ENCODE measurements at places on chromosomes 7 and 10. TPM values are rescaled to one million over a fixed set of nuclear protein-coding genes. Genes with fewer than 3 reads are reported as not detected.

GRCh38 chr10:86210416-86210815, 156.2 kb downstream of the GRID1 start:
- no peak for DNase-seq

ENTPD1 gene
- total RNA-seq: 0.46 TPM

DNA sequence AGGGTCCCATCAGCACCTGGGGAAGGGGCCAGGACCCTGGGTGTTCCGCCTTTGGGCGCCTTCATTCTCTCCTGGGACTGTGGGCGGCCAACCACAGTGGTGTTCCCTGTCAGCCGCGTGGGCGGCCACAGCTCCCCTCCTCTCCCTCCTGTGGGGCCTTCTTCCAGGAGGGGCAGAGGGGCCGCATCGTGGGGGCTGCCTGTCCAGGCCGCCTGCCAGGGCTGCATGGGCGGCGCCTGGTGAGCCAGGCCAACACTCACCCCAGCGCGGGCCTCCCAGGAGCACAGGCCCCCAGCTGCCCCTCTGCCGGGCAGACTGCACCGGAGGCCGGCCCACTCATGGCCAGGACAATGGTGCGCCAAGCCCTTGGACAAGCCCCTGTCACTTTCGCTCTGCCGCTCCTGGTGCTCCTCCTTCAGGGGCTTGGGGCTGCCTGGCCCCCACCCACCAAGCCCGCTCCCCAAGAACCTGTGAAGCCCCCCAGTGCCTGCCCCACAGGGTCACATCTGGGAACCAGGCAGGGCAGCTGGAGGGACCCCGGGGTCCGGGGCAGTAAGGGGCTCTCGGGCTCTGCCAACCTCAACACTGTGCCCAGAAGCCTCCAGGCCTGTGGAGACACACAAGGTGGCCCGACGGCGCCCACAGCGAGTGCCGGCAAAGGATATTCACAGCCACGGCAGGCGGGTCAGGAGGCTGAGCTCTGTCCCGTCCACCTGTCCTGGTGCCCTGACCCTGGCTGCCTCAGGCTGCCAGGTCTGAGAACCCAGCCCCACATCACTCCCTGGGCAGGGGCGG, 42.8 kb downstream of the AP5Z1 start:
- no peak for DNase-seq

GRCh38 chr7:64308016-64308270, 5.8 kb upstream of the ZNF736 start:
- no peak for DNase-seq

- peak; percentile 15 for DNase-seq
These were observed 19.9 kb upstream of the TRUB1 start for GRCh38 chr10:114917927-114918672.

TFEC gene
- 0.06 TPM for total RNA-seq

DNA sequence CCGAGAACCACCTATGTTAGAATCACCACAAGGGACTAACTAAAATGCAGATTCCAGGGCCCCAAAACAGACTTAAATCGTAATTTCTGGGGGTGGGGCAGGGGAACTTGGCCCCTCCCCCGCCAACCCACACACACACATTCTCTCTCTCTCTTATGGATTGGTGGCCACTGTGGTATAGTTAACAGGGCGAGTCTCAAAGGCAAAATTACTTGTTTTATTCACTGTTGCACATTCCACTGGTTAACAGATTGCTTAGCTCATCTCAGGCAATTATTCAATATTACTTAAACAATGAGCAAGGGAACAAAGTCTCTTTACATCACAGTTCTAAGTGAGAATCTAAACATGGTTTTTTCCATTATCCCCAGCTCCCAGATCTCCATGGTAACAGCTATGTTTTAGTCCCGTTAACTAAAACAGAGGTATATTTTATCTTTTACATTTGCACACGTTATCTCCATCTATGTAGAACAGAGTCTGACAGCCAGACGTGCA, 38.5 kb downstream of the IGF2BP3 start:
- DNase-seq: no peak

DNA sequence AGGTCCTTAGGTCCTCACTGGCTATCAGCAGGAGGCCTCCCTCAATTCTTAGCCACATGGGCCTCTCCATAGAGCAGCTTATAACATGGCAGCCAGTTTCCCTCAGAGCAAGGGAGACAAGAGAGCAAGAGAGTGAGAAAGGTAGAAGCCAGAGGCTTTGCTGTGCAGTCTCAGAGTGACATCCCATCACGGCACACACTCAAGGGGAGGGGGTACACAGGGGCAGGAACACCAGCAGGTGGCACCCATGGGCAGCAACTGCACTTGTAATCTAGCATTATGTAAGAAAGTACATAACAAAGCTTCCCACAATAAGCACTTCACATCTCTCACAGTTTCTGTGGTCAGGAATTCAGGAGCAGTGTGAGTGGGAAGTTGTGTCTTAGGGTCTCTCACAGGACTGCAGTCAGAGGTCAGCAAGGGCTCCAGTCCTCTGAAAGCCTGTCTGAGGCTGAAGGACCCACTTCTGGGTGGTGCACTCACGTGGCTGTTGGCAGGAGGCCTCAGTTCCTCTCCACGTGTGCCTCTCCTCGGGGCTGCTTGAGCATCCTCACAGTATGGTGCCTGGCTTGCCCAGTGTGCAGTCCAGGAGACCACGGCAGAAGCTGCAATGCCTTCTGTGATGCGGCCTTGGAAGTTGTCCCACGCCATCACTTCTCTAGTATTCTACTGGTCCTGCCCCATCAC, 159.4 kb downstream of the OAT start:
- DNase-seq: peak; percentile 32

PDIA4 gene
- 171 TPM for total RNA-seq

DNA sequence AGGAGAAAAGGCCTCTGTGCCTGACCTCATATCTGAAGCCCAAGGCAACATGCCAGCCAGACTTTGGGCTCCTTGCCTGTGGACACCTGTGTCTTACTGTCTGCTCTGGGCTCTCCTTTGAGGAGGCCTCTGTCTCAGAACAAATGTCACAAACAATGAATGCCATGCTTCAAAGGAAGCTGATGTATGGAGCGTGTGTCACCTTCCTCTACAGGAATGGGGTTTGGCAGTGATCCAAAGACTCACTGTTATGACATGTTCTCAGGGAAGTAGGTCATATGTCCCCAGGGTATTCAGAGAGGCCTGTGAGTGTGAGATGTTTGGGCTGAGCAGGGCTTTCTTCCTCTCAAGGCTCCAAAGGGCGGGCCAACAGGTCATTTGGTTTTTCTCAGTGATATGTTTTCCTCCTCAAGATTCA, 38.4 kb downstream of the PTPRE start:
- no peak for DNase-seq

- DNase-seq: no peak
These were observed 27.0 kb upstream of the FZD8 start for GRCh38 chr10:35668865-35669650.

GRCh38 chr10:24457661-24458318, 248.9 kb downstream of the KIAA1217 start:
- DNase-seq: no peak

TDRD1 gene
- total RNA-seq: not detected

GRCh38 chr7:139601176-139601575, 77.7 kb downstream of the CLEC2L start:
- DNase-seq: no peak

DNA sequence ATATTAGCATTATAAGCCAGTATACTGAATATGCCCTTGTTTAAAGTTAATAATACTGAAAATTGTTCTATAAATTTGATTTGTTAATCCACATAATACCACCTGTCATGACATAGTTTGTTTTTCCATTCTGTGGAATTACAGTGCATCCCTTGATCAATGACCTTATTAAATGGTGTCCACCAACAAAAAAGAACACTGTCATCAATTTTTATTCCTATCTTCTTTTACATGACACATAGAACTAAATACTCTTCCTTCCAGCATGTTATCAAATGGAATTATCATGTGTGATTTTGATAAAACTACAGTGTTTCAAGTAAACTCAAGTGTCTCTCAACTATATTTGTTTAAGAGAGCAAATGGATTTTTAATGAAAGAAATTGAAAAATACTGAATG, 221.8 kb upstream of the MBL2 start:
- DNase-seq: no peak

DNA sequence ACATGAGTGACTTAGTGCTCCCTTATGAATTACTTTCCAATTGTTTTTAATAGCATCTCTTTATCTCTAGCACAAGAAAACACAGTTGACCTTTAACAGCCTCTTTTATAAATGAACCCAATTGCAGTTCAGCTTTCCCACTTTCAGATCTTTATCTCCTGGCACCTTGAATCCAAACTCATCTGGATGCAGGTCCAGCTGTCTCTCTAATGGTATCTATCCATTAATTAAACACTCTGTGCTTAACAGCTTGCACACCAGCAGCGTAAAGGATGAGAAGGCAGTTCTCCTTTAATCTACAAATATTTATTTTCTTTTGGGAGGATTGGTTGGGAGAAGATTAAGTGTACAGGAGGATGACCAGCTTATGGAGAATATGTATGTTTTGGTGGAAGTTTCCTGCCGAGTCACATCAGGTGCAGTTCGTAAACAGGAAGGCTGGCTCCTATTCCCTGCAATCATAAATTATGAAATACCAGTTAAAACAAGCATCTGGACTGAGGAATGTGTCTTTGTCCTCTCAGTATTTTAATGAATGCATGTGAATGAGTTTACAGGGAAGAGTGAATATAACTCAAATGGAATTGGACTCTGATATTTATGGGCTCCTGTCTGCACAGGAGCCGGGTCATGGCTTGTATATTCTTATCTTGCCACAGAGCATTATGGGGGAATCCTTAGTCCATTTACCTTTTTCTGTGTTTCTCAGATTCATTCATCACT, 232.7 kb downstream of the PHF14 start:
- DNase-seq: no peak

DNA sequence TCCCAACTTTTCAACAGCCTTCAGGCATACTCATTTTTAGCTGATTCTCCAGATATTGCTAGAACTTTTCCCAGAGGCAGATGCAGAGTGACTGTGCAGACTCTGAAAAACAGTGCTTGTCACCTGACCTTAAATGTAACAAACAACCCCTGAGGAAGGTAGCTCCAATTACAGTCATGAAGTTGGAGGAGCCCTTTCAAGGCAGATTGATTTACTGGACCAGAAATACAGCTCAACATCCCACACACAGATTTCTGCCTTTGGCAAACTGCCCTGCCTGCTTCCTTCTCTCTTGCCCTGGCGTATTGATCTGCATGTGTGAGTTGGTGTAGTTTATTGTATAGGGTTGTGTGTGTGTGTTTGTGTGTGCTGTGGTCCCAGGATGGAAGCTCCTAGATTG, 38.5 kb downstream of the PYROXD2 start:
- DNase-seq: no peak

SMO gene
- 114 TPM for total RNA-seq

GRCh38 chr10:4678023-4678950, 147.7 kb upstream of the AKR1E2 start:
- no peak for DNase-seq

DNA sequence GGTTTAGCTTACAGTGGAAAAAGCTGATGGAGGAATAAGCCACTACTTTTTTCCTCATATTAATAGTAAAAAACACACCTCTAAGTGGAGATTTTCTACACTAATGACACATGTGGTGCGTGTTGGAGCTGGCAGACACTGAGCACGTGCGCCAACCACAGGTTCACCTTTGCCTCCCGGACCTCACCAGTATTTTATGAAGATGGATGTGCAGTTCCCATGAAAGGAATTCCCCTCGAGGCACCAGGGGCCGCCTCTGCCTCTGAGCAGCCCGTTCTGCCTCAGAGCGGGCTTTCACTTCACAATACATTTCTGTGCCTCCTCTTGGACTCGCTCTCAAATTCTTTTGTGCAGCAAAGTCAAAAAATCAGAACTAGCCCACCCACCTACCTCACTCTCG, 477.5 kb upstream of the ADARB2 start:
- DNase-seq: no peak

DNA sequence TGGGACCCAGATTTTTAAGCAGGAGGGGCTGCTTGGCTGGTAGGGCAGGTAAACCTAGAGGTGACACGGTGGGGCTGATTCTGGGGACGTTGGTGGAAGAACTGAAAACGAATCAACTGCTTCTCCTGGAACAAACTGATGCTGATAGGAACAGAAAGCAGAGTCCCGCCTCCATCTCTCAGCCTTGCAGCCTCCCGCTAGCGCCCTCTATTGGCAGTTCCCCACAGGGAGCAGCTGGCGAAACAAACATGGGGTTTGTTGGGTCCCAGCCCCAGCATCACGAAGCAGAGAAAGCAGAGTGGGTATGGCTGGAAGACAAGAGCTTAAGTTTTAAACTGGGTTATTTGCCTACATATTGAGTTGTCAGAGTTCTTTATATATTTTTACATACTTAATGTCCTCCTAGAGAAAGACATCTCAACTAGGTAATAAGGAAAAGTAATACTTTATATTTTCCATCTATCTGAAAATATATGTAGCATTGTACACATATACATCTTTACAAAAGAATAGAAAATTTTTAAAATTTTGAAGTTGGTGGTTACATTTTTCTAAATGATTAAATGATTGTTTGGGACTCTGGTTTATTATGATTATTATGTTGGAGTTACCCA, 42.3 kb upstream of the FOXI2 start:
- peak; percentile 84 for DNase-seq

- no peak for DNase-seq
These were observed 37.4 kb downstream of the WIPF3 start for GRCh38 chr7:29843726-29844125.

GRCh38 chr10:61662794-61663259, at the start of gene CABCOCO1:
Gene CABCOCO1 (plus strand): TSS chr10:61662929. CDS start chr10:61662973, 44 bp downstream.
- DNase-seq: peak; percentile 94

GRCh38 chr10:126843299-126843934, 61.8 kb upstream of the DOCK1 start:
- no peak for DNase-seq

C10orf71 gene
- total RNA-seq: not detected

GRCh38 chr7:139679731-139680594, 97.8 kb downstream of the HIPK2 start:
- DNase-seq: no peak

NUTM2A gene
- 0.69 TPM for total RNA-seq

C10orf88 gene
- total RNA-seq: 17.7 TPM

HOXA1 gene
- total RNA-seq: not detected

DNA sequence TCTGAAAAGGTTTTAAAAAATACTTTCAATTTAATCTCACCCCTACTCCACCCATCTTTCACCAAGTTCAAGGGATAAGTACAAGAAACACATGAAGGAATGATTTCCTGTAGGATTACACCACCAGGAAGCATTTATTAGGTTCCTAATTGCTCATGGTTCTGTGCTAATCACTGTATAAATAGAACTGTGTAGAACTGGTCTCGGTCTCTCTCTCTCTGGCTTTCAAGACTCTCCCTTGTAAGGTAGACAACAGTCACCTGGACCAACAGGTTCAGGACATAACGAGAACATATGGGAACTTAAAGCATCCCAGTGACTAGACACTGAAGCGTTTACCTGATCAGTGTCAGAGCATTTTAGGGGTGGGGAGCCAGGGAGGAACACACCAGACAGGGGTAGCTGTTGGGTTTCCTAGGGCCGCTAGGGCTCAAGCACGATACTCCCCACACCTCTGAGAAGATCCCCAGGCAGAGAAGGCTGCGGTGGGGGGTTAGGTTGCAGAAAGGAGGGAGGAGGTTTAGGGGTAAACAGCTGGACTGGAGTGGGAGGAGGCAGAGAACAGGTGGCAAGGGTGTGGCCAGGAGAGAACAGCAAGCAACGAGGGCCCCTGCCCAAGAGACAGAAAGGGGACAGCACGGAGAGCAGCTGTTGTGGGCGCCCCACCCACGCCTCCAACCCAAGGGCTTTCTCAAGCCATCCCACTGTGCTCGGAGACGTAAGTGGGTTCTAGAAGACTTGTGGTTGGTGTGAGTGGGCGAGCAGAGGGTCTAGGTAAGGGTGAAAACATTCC, 52.5 kb upstream of the USP6NL start:
- no peak for DNase-seq

GRCh38 chr7:157684909-157685429, 348.2 kb downstream of the DNAJB6 start:
- DNase-seq: peak; percentile 58

All from neural progenitor cell (in vitro differentiated cells).